ENCODE measurements at places on chromosomes 2 and 18.

DNA sequence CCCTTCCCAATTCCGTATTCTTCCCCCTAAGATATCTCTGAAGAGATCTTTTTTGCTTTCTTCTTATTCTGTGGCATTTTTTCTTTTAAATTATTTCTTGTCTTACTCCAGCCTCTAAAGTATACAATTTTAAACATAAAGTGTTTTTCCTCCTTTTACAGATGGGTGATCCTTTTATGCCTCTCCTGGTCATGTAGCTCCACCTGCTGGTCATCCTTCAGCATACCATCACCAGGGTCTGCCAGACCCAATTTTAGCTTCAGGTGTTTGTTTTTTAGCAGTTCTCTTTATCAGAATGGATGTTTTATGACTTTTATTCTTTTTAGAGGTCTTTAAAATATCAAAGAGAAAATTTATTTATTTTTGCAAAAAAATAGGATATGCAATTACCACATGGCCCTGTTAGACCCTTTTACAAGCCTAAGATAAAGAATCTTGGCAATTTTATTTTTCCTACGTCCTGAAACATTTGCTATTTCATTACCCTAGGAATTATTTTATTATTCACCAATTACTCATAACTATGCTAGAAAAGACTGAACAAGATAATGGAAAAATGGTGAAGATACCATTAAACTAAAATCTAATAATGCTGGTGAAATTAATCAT is 55.5 kb downstream of the PIGN start:
- peak; percentile 57 for DNase-seq

DNA sequence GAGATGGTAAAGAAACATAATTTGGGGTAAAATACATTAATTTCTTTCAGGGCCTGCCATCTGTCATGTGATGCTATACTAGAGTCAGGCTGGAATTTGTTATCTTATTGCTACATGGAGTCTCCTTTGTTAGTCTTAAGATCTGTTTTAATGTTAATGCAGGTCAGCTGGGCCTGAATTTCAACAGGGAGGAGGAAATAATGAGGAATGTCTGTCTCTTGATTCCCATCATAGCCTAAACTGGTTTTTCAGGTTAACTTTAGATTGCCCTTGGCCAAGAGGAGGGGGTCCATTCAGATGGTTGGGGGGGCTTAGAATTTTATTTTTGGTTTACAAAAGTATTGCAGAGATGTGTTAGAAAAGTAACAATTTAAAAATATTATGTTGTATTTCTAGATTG is 19.0 kb upstream of the FEZ2 start:
- no peak for DNase-seq

DNA sequence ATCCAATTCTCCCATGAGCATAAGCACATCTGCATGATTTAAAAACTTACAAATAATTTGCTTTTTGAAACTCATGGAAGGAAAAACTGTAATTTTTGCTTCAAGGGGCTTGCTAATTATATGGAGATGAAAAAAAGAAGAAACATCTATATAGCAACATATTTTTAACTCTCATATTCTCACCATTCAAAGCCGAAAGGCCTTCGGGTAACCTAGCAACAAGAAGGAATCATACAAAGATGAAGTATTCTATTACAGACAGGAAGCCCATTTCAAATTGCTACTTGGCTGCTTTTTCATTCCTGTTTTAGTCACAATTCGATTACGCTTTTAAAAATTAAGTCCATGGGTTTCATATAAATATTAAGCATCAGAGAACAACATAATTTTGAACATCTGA is 39.2 kb upstream of the RNU4ATAC start:
- DNase-seq = no peak

GRCh38 chr2:38174131-38174530 is 98.2 kb upstream of the CYP1B1 start:
- no peak for DNase-seq

DNA sequence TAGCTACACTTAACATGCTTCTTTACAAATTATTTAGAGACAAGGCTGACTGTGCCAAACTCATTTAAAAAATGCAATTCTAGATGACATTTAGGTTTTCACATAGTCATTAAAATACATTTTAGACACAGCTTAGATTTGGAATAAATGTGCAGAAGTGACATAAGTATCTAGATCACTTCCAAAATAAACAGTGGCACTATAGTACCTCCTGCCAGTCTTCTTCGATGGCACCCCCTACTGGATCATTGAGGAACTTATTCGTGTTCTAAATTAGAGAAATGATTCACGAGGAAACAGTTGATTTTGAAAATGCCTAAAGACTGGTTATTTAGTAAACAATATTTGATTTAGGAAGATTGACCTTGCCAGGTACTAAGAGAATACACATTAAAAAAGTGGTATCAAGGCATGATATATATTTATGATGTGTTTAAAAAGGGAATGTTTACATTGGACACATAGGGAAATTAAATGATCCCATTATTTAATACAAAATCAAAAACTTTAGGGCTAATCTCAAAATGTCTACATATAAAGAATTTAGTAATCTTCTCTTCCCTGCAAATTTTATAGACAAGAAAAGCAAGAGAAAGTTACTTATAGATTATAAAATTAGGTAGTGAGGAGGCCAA is 323.9 kb downstream of the XIRP2 start:
- peak; percentile 26 for DNase-seq

- DNase-seq = no peak
Measured at GRCh38 chr18:56658261-56658660, 7.1 kb downstream of the WDR7 start.

DNA sequence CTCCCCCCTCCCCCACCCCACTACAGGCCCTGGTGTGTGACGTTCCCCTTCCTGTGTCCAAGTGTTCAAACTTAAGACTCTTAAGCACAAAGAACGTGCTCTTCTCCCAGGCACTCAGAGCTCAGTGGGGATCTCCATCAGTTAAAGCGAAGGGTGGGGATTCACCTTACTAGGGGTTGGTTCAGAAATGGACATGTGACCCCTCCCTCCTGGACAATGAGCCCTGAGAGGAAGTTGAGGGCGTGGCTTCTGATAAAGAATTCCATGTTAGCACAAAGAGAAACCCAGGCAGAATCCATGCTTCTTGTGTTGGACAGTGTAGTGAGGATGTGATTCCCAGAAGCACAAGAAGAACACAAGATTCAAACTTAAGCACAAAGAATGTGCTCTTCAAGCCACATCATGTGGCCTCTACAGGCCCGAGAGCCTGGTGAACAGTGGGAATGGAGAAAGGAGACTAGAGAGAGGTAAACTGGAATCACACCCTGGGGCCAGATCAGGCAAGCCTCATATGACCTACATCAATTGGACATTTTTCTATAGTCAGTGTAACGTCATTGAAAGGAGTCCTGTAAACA is 78.1 kb upstream of the TTC39C start:
- no peak for DNase-seq

GRCh38 chr18:47932190-47932589 is 1.7 kb upstream of the SMAD2 start:
- DNase-seq = no peak

DNA sequence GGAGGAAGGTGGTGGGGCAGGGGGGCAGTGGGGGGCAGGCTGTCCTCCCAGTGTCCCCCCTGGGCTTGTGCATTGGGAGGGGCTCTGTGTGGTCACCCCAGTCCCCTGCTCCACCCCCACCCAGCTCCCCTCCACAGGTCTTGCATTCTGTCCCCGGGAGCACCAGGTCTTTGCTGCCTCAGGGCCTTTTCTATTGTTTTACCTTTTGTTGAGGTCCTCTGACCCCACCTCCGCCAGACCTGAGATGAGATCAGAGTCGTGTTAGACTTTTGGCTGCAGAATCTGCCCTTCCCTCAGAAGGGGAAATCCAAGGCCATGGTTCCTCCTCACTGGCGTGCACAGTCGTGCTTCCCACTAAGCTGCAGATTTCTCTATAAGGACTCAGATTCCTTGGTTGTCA is 20.8 kb downstream of the ATG4B start:
- no peak for DNase-seq

DNA sequence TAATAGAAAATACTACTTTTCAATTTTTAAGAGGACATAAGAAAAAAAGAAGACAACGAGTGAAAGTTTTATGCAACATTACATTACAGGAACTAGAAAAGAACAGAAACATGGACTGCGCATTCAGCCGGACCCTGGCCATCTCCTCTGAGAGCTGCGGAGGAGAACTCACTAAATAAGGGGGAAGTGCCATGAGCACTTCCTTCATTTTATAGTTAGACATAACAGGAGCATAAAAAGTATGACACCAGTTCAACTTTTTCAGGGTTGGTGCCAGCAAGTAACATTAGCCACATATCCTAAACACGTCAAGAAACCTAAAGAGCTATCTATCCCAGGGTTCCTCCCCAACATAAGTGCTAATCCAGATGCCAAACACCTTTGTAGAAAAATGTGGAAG is 78.0 kb upstream of the SERTAD2 start:
- no peak for DNase-seq

- DNase-seq = no peak
Measured at GRCh38 chr2:141439524-141439923, 691.3 kb downstream of the LRP1B start.

DNA sequence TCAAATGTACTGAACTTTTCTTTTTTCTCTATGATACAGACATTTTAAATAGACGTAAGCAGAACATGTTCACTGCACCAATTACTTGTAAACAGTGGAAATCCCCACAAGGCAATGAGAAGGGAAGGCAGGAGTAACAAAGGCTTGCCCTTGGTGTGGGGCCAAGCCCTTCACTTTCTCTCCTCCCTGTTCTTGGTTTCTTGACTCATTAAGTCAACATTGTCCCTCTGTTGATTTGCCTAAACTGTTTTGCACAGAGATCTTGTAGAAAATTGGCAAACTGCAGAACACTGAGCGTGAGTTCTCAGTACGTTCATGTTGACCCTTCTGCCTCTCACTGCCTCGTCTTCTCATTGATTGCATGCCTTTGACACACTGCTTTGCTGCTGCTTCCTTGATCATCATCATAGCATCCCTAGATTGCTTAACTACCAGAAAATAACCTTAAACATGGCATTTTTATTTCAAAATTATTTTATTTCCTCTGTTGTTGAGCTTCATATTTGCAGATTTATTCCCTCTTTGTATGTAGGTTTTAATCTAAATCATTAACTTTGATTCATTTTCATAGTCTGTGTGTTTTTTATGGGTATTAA is 257.7 kb downstream of the PTGR3 start:
- no peak for DNase-seq

GRCh38 chr2:8607606-8608005 is 74.2 kb upstream of the ID2 start:
- DNase-seq = no peak

DNA sequence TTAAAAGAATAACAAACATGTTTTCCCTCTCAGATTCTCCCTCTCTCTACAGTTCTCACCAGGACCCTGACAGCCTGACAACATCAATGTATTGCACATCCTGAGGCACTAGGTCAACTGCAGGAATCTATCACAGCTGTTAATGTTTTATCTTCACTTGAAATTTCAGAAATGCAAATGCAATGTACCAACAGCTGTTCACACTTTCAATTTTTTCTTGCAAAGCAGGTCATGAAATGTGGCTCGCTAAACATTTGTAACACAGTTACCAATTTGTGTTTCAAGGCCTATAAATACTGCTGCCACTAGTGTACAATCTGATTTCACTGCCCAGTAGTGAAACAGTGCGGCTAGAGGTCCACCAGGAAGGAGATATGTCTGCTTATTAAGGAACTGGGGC is 147.8 kb downstream of the EXOC6B start:
- DNase-seq = no peak

DNA sequence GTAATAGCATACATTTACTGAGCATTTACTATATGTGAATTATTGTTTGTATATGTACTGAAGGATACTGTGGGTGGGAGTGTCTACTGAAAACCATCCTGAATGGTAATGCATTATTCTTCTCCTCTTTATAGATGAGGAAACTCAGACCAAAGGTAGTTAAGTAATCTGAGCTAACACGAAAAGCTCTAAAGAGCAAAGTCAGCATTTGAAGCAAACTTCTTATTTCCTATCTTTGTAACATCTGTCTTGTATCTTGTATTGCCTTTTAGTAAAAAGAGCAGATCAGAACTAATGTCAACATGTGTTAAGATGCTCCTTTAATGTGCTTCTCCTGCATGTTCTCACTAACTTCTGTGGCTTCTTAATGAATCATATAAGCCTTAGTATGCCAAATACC is 382.8 kb upstream of the NXPH2 start:
- no peak for DNase-seq

DNA sequence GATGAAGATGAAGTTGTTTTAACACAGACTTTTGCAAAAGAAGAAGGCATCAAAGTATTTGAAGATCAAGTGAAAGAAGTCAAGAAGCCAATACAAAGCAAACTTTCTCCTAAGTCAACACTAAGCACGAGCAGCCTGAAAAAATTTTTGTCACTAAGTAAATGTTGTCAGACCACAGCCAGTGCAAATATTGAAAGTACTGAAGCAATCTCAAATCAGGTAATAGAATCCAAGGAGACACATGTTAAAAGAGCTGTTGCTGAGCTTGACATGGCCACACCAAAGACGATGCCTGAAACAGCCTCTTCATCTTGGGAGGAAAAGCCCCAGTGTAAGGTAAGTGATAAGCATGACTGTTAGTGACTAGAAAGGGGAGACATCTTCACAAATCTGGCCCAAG is 75.1 kb downstream of the FSIP2 start:
- no peak for DNase-seq

DNA sequence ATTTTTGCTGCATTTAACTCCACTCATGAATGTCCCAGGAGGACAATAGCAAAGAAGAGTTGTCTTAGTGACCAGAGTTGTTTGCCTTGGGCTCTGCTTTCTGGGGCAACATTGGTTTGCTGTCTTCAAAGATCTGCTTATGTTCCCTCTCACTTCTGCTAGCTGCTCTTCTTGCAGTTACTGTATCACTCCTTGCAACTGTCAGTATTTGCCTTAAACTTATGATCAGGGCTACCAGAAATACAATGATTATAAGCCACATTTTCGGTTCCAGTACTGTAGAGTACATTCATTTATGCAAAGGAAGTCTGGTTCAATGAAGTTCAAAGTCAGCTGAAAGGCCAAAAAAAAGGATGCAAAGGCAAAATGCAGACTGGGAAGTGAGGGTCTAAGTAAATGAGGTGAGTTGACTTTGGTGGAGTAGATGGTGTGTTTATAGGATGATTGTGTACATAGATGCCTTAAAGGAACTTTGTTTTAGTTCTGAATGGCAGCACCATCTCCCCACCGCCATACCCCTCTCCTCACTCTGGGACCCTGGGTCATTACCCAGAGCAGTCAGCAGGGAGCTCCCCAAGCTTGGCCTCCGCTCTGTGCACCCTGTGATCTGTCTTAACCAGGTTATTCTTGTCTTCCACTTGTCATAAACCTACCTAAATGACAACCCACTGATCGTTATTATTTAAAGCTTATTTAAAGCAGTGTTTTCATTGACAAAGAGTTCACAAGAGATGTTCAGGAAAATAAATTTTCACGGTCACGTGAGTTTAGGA is 236.0 kb downstream of the DOK6 start:
- DNase-seq = no peak

DNA sequence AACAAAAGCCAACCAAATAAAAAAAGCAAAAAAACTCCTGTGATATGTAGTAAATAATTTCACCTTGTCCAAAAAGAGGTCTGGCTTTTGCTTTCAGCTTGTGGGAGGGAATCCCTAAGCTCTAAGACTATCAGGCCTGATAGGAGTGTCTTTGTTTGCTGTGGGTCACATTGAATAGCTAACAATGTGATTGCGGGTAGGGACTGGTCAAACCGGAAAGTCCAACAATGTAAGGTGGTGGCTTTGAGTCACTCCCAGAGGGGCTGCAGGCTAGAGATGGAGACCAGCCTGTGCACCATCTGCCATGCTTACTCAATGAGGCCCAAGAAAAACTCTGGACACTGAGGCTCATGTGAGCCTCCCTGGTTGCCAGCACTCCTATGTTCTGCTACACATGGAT is 192.9 kb downstream of the TFCP2L1 start:
- DNase-seq = no peak

- DNase-seq = no peak
Measured at GRCh38 chr2:69789772-69790600, 39.5 kb upstream of the GMCL1 start.

- no peak for DNase-seq
Measured at GRCh38 chr2:23301136-23301535, 83.8 kb upstream of the KLHL29 start.
